ENCODE measurements at places on chromosomes 1 and 21. TPM values are rescaled to one million over a fixed set of nuclear protein-coding genes. Genes with fewer than 3 reads are reported as not detected.

- no peak for DNase-seq
These were observed 23.0 kb upstream of the TMEM52 start for GRCh38 chr1:1941868-1942752.

DNA sequence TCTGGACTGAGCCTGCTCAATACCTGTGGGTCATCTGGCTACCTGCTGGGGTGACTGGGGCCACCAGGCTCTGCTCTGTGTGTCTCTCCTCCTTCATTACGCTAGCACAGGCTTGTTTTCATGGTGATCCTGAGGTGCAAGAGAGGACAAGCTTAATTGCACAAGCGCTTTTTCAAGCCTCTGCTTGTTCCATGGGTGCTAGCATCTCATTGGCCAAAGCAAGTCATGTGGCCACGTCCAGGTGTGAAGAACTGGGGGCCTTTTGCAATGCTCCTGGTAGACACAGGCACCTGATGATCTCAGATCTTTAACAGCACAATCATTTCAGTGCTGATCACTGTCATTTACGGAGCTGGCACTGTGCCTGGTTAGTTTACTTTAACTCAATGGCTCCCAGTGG, 114.6 kb downstream of the KAZN start:
- no peak for DNase-seq

DNA sequence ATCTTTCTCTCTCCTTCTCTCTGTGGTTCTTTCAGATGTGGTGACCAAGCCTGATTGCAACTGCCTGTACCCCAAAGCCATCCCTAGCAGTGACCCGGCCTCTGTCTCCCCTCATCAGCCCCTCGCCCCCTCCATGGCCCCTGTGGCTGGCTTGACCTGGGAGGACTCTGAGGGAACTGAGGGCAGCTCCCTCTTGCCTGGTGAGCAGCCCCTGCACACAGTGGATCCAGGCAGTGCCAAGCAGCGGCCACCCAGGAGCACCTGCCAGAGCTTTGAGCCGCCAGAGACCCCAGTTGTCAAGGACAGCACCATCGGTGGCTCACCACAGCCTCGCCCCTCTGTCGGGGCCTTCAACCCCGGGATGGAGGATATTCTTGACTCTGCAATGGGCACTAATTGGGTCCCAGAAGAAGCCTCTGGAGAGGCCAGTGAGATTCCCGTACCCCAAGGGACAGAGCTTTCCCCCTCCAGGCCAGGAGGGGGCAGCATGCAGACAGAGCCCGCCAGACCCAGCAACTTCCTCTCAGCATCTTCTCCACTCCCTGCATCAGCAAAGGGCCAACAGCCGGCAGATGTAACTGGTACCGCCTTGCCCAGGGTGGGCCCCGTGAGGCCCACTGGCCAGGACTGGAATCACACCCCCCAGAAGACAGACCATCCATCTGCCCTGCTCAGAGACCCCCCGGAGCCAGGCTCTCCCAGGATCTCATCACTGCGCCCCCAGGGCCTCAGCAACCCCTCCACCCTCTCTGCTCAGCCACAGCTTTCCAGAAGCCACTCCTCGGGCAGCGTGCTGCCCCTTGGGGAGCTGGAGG, 12.7 kb downstream of the CSF1 start:
- peak; percentile 88 for DNase-seq

- no peak for DNase-seq
These were observed 593.1 kb downstream of the NUF2 start for GRCh38 chr1:163914785-163915413.

- DNase-seq: no peak
These were observed 324.4 kb downstream of the PCP4 start for GRCh38 chr21:40191616-40192015.

- DNase-seq: peak; percentile 71
These were observed 1.9 kb upstream of the MYBPH start for GRCh38 chr1:203177470-203178039.

DNA sequence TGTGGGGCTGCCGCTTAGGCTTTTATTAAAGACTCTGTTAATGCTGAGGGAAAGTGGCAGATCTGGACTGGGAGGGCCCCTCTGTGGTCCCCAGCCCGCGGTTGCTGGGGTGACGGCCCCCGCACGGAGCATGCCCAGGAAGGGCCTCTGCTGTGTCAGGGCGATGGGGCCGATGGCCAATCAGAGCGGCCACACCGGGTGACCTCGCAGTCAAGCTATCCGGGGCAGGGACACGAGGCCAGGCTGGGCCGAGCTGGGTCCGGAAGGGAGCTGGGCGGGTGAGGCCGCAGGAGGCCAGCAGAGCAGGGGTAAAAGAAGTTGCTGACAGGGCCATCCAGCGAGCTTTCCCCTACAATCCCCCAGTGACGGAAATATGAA, 145.1 kb downstream of the CASZ1 start:
- peak; percentile 86 for DNase-seq

The HCRTR1 gene
- not detected for total RNA-seq

DNA sequence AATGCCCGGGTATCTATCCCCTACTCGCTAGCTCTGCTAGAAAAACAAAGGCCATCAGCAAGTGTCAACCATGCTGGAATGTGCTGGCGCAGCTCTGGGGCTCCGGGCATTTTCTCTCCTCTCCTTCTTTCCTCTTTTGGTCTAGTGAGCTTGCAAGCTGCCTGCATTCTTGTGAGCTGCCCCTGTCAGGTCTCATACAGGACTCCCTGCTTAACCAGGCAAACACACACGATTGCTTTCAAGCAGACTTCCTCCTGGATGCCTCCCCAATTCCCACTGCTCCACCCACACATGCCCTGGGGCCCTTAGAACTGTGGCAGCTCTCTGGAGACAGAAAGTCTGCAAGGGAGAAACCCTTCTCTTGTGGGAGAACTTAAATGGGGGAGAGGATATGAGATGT, 35.7 kb upstream of the SUCO start:
- DNase-seq: peak; percentile 84

- no peak for DNase-seq
These were observed 12.4 kb upstream of the LRIF1 start for GRCh38 chr1:110976089-110976488.

The CNTN2 gene
- 0.12 TPM for total RNA-seq

The TSACC gene
- not detected for total RNA-seq

The SELP gene
- total RNA-seq: not detected

The SUSD4 gene
- 0.53 TPM for total RNA-seq

DNA sequence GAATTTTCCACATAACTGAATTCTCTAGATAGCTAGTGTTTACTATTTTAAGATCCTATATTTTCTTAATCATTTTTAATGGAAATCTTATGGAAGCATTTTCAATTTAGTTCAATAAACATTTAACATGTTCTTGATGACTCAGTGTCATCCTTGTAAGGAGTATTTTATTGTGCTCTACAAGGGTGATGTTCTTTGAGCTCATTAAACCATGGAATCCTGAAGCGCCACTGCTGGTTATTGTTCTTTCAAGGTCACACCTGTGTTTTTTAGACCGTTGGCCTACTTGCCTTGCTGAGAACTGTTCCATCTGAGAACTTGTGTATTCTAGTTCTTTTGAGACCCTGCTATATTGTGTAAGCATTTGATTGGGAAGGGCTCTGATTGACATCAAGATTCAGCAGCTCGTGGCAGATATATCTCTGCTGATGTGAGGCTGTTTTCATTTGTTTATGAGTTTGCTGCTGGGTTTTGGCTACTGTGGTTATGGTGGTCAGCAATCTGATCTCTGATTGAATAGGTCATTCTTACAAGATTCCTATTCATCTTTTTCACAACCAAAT, 132.0 kb downstream of the GIPC2 start:
- DNase-seq: no peak

DNA sequence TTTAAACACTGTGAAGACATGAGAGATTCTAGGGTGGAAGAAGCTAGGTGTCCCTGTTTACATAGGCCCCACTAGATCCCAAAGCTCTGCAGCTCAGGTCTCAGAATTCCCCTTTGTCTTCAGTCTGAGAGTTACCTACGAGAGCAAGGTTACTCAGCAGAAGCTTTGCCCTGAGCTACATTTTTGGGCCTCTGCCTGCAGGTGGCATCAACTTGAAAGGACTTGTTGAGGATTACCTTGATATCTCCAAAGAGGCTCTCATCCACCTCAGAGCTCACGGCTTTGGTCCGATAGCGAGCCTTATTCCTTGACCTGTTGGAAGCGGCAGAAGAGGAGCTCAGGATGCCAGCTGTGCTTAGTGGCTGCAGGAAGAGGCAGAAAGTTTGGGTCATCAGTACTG, 7.0 kb downstream of the CFAP45 start:
- peak; percentile 80 for DNase-seq

GRCh38 chr1:92030656-92031107, 897 bp downstream of the EPHX4 start:
- no peak for DNase-seq

The KLHDC7A gene
- 7.2 TPM for total RNA-seq

The HMCN1 gene
- 7.6 TPM for total RNA-seq

- DNase-seq: no peak
These were observed 81.0 kb downstream of the TAS1R2 start for GRCh38 chr1:18778437-18778836.

The OPRD1 gene
- total RNA-seq: 0.75 TPM

The SPATA45 gene
- total RNA-seq: not detected

GRCh38 chr1:169570172-169570574, 16.1 kb downstream of the F5 start:
- DNase-seq: no peak

GRCh38 chr1:112169517-112169916, 180.0 kb upstream of the KCND3 start:
- no peak for DNase-seq

GRCh38 chr1:56578138-56578962, 1.0 kb downstream of the PLPP3 start:
- peak; percentile 81 for DNase-seq

GRCh38 chr1:34477632-34478141, 277.2 kb upstream of the GJB5 start:
- DNase-seq: peak; percentile 55

The CR1L gene
- total RNA-seq: not detected

- no peak for DNase-seq
These were observed 237.0 kb downstream of the GPATCH2 start for GRCh38 chr1:217393896-217394295.

The MAP1LC3C gene
- total RNA-seq: not detected

DNA sequence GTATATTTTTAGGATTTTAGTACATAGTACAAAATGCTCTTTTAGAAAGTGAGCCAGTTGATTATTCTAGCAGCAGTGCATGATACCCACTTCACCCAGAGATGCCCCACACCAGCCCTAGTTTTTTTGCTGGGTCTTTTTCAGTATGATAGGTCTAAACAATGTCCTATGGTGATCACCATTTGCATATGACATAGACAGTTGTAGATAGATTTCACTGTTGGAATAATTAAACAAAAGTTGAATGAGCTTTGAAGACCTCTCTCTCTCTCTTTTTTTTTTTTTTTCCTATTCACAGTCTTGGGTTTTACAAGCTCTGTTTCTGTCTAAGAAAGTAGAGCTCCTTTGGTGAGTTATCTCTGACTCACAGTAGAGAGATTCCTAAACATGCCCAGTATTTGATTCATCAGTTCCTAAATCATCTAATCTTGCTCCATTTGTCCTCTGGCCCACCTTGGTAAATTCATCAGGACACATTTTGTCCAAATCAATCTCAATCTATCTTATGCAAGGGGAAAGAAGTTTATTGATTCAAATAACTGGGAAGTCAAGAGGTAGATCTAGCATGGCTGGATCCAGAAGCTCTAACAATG, 44.7 kb upstream of the VAV3 start:
- DNase-seq: no peak

The TMEM54 gene
- 11.3 TPM for total RNA-seq

DNA sequence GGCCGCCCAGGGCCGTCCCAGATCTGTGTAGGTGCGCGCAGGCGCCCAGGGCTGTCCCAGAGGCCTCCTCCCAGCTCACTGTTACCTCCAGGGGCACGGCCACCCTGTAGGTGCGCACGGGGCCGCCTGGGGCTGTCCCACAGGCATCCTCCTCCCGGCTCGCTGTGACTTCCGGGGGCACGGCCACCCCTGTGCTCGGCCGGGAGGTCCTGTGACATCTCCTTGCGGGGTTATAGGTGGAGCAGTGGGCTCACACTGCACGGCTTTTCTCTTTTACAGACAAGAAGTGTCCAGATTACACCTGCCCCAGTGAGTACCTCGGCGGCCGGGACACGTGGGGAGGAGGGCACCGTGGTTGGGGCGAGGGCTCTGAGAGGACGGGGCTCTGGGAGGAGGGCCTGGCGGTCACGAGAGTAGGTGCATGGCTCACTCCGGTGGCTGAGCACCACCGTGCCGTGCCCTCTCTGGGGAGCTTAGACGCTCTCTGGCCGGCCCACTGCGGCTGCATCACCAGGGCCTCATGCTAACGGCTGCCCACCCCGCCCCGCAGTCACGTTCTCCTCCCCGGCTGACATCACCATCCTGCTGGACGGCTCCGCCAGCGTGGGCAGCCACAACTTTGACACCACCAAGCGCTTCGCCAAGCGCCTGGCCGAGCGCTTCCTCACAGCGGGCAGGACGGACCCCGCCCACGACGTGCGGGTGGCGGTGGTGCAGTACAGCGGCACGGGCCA, 21.4 kb downstream of the COL6A1 start:
- DNase-seq: peak; percentile 42

- no peak for DNase-seq
These were observed 2.3 kb downstream of the B3GALT6 start for GRCh38 chr1:1234180-1234808.

- no peak for DNase-seq
These were observed 26.5 kb downstream of the KIAA1614 start for GRCh38 chr1:180939073-180939710.

GRCh38 chr1:159798893-159799292, 3.3 kb upstream of the FCRL6 start:
- DNase-seq: peak; percentile 90

The C1QB gene
- not detected for total RNA-seq

Measured in endodermal cell (in vitro differentiated cells).